Activated CD8-positive, alpha-beta memory T cell treated with anti-CD3 and anti-CD28 coated beads for 4 hours (primary cell): ENCODE measurements at places on chromosomes 7 and 10.

DNA sequence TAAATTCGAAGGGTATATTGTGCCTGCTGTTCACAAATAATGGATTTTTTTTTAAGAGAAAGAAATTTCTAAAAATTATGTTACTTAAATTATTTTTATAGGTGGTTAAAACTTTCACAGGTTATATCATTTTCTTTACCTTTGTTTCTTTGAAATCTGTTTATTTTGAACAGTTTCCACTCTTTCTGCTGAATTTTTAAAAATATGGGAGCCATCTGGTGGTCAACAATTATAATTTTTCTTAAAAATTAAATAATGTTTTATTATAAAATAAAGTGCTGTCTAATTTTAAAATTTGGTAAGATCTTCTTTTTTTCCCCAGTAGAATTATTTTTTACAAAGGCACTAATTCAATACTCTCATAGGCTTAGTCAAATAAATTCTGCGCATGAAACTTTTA lies 263.9 kb downstream of the ETV1 start:
- no peak for DNase-seq

GRCh38 chr10:90461437-90462155 lies 396.2 kb downstream of the HTR7 start:
- no peak for DNase-seq

GRCh38 chr7:142542942-142543341 lies 206.3 kb upstream of the PRSS1 start:
- no peak for DNase-seq

- DNase-seq = no peak
Observed at GRCh38 chr10:106284802-106285587, 879.5 kb downstream of the SORCS1 start.

DNA sequence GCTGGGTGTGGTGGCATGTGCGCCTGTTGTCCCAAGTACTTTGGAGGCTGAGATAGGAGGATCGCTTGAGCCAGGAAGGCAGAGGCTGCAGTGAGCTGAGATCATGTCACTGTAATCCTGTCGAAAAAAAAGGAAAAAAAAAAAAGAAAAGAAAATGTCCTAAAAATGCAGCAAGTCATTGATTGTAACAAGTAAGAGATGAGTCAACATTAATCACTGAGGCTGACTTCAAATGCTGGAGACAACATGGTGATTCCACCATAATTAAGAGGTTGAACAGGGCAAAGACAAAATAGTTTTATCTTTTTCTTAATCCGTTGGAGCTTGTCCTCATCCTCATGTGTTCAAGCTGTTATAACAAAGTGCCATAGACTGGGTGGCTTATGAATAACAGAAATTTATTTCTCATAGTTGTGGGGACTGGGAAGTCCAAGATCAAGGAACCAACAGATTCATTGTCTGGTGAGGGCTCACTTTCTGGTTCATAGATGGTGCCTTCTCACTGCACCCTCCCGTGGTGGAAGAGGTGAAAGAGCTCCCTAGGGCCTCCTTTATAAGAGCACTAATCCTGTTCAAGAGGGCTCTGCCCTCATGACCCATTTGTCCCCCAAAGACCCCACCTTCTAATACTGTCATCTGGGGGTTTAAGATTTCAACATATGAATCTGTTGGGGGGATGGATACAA lies 60.3 kb downstream of the TBXAS1 start:
- DNase-seq = no peak

DNA sequence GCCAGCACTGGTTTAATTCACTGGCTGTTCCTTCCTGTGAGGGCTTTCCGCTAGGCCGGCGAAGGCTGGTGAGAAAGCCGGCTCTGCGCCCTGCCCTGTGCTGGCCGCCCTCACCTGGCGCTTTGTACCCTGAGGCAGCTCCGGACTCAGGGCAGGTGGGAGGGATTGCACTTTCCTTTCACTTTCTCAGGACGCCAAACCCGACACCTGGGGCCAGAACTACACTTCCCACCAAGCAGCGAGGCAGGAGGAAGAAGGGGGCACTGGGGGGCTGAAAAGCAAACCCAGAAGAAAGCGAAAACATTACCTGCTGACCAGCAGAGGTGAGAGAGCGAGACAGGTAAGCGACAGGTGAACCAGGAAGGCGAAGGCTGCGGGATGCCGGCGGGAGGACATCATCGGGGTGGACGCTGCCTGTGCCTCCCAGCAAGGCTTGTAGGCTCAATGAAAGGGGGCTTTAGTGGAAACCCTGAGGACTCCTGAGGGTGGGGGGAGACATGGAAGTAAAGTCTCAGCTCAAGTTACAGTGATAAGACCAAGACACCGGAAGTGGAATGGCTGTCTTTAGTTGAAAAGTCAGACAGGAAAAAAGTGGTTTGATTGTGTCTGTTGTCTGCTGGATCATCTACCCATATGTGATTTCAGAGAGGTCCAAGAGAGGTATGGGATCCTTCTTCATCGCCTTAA lies at the start of gene RAB19:
Gene RAB19 (plus strand): TSS at position 181 of the 687 bp plus-strand sequence. CDS start 3,589 bp downstream, outside the sequence.
- DNase-seq = peak; percentile 10

GRCh38 chr7:88429382-88429781 lies 122.7 kb upstream of the STEAP4 start:
- DNase-seq = no peak

DNA sequence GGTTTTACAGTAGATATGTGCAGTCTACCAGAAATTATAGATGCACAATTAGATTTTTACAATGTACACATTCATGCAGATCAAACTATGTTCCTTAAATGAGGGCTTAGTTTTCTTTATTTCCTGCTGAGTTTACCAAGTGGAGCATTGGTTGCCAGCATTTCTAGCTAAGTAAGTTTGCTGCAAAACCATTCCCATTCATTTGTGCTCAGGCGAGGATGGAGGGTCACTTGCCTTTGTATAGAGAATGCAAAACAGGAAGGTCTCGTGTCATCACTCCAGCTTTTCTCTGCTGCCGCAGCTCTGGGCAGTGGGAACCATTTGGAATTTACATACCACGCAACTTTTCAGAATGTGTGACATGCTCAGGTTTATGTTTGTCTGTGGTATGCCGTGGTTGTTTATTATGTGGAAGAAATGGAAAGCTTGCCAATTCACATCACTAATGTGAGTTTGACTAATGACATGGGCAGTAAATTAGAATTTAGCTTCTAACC lies 198.6 kb downstream of the TRIL start:
- no peak for DNase-seq

GRCh38 chr7:112452102-112452888 lies 2.0 kb downstream of the IFRD1 start:
- no peak for DNase-seq

DNA sequence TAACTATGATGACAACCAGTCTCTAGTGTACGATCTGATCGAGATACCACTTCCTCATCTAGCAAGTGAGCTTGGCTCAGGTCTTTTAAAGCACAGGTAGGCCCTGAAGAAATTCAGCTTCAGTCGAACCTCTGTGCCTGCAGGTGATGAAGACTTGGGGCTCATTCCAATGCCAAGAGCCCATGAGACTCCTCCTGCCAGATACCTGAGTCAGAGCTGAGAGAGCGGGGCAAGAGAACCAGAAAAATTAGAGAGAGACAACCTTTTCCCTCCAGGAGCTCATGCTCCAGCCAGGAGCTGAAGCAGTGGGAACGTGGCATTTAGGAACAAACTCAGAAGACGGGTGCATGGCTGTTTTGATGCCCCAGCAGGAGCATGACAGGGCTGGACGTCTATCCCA lies 232.7 kb downstream of the FANK1 start:
- DNase-seq = no peak

- no peak for DNase-seq
Observed at GRCh38 chr7:153523320-153524015, 528.7 kb upstream of the DPP6 start.

- no peak for DNase-seq
Observed at GRCh38 chr10:97673736-97674525, 13.1 kb downstream of the AVPI1 start.

DNA sequence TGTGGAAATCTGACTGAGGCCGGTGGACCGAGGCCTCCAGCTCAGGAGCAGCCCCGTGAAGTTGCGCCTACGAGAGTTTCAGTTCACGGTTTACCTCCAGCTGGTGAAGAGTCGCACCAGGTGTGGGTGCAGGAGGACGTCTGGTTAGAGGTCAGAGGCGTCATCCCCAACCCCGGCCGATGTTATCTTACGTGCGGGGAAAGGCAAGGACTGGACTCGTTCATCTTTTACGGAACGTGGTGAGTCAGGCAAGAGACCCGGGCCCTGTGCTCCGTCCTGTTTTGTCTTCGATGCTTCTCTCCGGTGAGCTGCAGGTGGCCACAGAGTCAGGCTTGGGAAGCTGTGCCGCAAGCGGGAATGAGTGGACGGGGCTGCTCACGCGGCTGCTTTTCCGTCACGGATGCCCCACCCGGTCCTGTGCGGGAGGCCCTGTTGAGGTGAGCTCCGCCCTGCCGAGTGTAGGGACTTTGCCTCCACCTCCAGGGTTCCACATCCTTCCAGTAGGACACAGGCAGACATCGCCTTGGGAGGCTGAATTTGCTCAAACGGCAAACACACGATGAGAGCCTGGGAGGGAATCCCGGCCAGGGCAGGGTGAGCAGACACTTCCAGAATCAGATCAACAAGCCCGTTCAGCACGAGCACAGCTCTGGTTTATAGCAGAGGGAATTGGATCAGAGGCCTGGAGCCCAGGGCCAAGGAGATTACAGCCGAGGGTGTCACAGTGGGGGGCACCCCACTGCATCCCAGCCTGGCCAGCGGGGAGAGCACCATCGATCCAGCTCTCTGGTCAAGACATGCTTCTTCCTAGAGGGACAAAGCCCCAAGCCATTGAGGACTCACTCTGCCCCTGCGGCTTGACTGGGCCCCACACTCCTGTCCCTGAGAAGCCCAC lies 50.1 kb upstream of the INPP5A start:
- no peak for DNase-seq

GRCh38 chr10:32943395-32943794 lies 14.6 kb downstream of the ITGB1 start:
- DNase-seq = no peak

GRCh38 chr7:23721456-23721855 lies 11.4 kb downstream of the STK31 start:
- DNase-seq = no peak

DNA sequence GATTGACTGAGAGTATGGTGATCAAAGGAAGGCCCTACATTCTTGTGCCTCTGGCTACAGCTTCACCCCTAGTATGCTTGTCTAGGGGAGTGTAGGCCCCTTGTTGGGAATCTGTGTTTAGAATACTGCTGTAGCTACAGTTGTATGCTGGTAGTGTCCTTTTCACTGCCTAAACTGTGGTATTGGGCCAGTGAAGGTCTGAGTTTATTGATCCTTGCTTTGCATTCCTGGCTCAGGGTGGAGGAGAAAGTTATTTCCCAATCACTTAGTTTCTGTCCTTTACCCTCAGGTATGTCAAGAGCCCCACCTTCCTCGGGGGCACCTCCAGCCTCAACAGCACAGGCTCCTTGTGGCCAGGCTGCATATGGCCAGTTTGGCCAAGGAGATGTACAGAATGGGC lies 6.6 kb downstream of the SEC24C start:
- DNase-seq = no peak

DNA sequence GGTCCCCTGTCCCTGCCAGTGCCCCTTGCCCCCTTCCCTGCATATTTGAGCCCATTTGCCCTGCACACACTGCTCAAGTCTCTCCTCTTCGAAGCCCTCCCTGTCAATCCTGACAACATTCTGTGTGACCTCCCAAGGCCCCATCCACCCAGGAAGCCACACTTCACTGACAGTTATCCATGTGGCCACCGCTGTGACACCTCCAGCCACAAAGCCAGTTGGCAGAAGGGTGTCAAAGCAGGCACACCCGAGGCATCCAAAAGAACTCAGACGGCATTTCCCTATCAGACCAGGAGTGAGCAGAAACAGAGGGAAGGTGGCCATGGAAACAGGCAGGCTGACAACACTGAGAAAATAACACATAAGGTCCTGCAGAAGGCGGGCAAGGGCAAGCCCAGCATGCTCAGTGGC lies 4.6 kb downstream of the POLM start:
- DNase-seq = no peak

DNA sequence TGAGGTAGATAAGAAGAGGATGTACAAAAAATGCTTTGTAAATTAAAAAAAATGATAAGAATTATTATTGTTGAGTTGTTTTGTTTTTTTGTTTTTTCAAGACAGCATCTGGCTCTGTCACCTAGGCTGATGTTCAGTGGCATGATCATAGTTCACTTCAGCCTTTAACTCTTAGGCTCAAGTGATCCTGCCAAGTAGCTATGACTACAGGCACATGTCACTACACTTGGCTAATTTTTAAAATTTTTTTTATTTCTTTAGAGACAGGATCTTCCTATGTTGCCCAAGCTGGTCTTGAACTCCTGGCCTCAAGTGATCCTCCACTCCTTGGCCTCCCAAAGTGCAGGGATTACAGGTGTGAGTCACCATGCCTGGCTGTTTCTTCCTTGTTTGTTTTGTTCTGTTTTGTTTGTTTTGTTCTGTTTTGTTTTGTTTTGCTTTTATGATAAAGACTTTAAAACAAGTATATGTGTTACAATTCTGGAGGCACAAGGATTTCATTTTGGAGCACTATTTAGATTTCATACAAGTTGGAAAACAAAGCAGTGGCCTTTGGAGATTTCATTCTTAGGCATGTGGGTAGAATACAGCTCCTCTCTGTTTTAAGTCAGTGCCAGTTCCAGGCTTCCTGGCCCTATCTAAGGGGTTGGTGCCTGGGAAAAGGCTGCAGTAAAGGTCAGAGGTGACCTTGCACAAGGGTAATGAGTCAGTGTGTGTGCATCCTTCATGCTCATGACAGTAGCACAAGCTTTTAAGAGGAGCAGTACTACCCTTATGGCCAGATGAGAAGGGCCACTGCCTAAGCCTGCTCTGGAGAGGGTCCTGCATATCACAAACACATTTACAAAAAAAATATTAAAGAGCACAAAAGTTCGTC lies 17.9 kb downstream of the FGFBP3 start:
- DNase-seq = no peak

GRCh38 chr10:73253225-73253555 lies 746 bp upstream of the MRPS16 start:
- DNase-seq = no peak

- DNase-seq = no peak
Observed at GRCh38 chr10:3791974-3792633, 7.1 kb upstream of the KLF6 start.

- no peak for DNase-seq
Observed at GRCh38 chr10:132538790-132539421, 1.3 kb downstream of the INPP5A start.

- DNase-seq = no peak
Observed at GRCh38 chr10:63213489-63213888, 80.4 kb downstream of the NRBF2 start.

DNA sequence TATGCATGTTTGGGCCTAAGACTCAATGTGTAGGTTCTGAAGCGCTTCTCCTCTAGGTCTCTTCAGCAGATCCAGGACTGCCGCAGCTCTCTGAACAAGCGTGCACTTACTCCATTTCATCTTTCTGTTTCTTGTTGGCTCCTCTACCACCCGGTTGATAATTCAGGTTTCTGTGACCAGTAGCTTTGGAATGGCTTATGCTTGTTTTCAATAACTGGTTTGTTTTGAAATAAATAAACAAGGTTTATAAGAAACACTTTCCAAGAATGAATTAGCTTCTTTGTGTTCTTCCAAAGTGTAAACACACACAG lies 1.5 kb downstream of the MDFIC start:
- DNase-seq = no peak

GRCh38 chr7:34343667-34344066 lies 314.4 kb upstream of the NPSR1 start:
- DNase-seq = no peak

GRCh38 chr7:55545496-55545895 lies 26.8 kb downstream of the VOPP1 start:
- DNase-seq = no peak
